SK-N-SH (cell line): ENCODE measurements at places on chromosomes 16 and 17.

DNA sequence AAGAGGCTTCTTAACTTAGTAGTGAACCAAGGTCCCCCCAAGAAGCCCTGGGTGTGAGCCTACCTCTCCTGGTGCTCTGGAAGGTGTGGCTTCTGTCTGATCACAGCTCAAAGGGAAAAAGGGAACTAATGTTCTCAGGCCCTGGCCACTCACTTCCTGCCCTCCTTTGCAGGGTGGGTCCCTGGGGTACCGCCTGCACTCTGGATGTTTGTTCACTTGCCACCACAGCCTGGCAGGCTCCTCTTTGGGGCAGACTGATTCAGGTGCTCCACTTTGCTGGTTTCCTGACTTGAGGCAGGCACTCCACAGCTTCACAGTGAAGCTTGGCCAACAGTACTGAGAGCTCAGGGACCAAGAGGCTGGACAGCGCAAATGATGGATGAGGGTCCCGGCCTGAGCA, 5.9 kb upstream of the MYO15A start:
- peak; percentile 4 for DNase-seq

DNA sequence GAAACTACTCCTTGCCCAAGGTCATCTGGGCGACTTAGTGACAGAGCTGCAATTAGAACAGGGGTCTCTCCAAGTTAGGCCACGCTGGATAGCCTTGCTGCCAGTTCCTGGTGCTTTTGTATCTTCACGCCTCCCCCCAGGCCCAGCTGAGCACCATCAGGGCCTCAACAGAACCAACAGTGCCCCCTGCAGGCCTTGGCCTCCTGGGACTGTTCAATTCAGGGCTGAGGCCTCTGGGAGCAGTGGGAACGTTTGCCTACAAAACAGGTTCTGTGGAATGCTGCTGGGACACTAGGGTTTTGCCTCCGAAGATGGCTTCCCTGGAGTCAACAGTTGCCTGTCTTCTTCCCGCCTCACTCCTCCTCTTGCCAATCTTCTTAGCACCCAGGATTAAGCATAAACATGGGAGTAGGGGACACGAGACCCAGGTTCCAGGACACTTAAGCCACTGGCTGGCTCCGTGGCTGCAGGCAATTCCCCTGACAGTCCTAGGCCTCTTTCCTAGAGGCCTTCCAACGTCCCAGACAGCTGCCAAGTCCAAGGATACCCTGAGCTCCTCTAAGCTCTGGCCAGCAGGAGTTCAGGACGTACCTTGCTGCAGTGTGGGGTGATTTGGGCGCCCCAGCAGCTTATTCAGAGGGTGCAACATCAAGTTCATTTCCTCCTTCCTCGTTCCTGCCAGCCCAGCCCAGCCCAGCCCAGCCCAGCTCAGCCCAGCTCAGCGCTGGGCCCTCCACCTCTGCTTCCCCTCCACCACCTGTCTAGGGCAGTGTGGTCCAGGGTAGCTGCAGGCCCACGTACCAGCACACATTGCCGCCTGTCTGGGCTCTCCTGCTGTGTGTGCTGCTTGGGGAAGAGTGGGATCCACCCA, 246.6 kb upstream of the RPL38 start:
- DNase-seq: peak; percentile 89

GRCh38 chr16:35585411-35585810, 2126.0 kb downstream of the TP53TG3F start:
- DNase-seq: no peak

GRCh38 chr17:6706499-6706898, 6.7 kb downstream of the SLC13A5 start:
- DNase-seq: no peak

- no peak for DNase-seq
Measured at GRCh38 chr16:78297066-78297666, 197.7 kb downstream of the WWOX start.

GRCh38 chr16:23835390-23836077, at the start of gene PRKCB:
TSS of gene PRKCB (plus strand) at chr16:23835983.
- peak; percentile 96 for DNase-seq

- DNase-seq: no peak
Measured at GRCh38 chr16:3363793-3364192, 8.1 kb downstream of the OR2C1 start.

GRCh38 chr16:2689968-2690801, 7.9 kb downstream of the KCTD5 start:
- DNase-seq: peak; percentile 5

- DNase-seq: peak; percentile 95
Measured at GRCh38 chr17:45394913-45395568, 37.6 kb downstream of the ARHGAP27 start.

DNA sequence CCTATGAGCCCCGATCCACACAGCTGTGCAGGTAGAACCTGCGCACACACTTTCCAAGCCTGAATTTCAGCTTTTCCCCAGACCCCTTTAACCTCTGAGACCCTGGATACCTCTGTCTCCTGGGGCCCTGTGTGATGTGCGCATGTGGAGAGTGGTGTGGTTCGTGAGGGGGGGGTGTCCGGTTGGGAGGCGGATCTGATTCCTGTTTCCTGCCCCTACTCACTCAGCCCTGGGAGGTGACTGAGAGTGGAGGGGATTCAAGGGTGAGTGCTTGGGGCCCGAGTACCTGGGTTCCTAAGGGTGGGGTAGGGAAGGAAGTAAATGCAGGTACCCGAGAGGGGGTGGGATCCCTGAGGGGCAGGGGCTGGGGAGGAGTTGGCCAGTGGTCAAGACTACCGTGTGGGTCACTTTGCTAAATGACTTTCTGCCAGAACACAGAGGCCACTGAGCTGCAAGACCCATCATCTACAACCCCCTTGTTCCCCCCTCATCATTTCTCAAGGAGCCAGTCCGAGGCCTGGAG, 621 bp downstream of the ARHGEF15 start:
- DNase-seq: no peak

DNA sequence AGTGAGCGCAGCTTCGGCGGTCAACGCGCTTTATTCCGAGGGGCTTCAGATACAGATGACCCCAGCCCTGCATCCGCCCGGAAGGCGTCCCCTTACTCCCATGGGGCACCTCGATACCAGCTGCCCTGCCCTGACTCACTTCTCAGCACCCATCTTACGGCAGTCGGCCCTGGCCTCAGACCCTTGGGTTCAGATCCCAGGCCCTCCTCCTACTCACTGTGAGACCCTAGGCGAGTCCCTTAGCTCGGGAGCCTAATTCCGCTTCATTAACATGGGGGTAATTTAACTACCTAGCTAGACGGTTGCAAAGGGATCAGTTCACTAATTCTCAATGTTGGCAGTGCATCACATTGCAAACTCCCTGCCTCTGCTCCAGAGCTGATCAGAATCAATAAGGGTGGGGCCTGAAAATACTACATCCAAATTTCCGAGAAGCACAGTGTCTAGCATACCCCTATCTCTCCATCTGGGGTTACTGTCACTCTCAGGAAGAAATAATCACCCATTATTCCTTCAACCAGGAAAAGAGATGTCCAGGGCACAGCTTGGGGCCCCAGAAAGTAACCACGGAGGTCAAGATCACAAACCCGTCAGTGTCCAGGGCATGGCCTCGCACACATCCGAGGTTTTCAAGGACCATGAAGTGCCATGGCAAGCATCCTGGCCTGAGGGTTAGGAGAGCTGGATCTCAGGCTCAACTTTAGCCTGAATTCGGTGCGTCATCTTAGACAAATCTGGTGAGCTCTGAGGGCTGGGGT, 415 bp upstream of the FLOT2 start:
- no peak for DNase-seq

- no peak for DNase-seq
Measured at GRCh38 chr16:50173316-50173715, 20.2 kb downstream of the TENT4B start.

GRCh38 chr16:66275775-66276428, 90.6 kb upstream of the CDH5 start:
- DNase-seq: peak; percentile 55

GRCh38 chr16:88857728-88858339, 907 bp downstream of the TRAPPC2L start:
- DNase-seq: peak; percentile 88

DNA sequence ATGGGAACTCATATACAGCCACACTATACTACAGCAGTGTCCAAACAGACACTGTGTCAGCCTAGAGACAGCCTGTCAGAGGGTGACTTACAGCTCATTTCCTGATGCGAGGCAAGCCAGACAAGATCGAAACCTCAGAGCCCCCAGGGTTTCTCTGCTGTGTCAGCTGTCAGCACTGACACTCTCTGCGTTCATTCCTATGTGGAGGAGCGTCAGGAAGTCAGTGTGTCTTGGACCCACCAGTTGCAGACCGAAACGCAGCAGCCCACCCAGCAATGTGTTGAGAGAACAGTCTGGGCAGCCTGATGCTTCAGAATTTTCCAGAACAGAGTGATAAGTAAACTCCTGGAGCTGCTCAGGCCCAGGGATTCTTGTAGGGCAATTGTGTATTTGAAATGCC, 20.6 kb upstream of the MAPT start:
- peak; percentile 63 for DNase-seq

DNA sequence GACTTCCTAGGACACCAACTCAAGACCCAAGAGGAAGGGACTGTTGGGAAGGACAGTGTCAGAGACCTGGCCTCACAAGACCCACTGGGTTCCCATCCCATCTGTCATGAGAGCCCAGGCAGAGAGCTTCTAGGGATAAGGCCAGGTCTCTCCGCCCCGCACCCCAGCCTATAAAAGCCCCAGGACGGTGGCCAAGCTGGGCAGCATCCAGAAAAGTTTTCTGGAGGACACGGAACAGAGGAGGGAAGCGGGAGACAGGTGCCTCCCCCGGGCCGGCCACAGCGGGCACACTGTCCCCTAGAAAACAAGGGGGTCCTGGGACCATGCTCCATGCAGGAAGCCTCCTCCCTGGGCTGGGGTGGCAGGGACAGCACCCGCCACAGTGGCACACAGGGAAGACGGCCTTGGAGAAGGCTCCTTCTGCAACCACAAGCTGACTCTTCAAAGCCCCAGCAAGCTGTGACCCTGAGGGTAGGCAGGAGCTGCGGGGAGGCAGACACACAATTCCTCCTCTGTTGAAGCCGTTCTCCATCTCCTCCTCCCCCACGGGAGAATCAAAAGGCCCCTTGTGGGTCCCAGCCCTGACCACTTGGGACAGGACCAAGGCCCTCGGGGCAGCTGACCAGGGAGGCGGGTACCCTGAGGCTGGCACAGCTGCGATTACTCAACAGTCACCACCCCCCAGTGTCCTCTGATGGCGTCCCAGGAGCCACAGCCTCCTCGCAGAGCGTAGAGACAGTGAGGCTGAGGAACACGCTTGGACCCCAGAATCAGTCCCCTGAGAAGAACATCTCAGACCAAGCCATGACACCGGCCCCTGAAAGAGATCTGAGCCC, 26.1 kb downstream of the TRPV3 start:
- no peak for DNase-seq

- no peak for DNase-seq
Measured at GRCh38 chr16:81786321-81786720, 7.2 kb downstream of the PLCG2 start.

DNA sequence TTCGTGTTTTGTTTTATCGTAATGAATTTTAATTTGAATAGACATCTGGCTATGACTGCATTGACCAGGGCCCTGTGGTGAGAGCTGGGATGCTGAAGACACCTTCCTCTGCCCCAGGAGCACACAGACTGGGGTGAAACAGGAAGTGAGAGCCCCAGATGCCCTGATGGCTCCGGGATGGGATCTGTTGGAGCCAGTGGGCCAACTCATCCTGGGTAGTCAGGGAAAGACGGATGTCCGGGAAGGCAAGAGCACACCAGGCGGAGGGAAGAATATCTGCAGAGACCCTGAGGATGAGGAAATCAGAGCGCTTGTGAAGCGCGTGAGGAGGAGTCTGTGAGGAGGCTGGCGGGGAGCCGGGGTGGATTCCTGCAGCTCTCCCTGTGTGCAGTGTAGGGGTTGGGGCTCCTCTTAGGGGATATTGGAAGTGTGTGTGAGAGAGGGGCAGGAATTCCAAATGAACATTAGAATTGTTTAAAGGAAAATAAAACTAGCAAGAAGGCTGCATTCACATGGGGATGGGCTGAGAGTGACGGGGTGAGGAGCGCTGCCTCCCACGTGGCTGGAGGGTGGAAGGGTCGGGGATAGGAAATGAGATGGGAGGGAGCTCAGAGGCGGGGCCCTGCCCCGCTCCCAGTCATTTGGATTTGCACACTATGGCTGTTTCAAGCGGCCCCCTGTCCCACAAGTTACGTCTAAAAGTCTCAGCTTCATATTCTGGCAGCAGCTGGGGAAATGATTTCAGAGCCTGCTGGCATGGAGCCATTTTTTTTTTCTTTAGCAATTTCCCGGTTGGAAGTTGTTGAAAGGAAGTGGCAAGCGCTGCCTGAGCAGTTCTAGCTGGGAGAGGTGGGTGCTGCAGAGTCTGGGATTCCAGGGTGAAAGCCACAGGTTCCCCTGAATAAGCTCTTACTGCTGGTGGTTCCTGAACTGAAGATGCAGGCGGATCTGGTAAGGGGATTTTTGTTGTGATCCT, 71.2 kb upstream of the LGALS9 start:
- DNase-seq: peak; percentile 58

DNA sequence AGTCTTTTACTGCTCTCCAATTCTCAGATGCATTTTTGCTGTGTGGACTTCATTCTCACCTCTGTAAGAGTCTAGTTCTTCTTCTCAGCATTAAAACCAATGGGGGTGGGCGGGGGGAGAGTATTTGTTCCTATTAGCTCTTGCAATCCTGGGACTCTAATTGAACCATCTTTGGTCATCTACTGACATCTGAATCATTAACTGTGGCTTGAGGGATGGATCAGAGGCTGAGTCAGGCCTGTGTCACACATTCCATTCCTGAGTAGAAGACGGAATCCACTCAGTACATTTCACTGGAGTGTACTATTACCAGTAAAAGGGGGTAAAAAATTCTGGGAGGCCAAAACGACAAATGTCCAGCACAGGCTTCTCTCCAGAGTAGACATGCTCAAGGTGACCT, 12.8 kb upstream of the ZNF23 start:
- no peak for DNase-seq

- DNase-seq: peak; percentile 76
Measured at GRCh38 chr16:85750146-85750826, 610 bp downstream of the C16orf74 start.

- DNase-seq: no peak
Measured at GRCh38 chr17:80447790-80448189, 28.6 kb downstream of the NPTX1 start.

DNA sequence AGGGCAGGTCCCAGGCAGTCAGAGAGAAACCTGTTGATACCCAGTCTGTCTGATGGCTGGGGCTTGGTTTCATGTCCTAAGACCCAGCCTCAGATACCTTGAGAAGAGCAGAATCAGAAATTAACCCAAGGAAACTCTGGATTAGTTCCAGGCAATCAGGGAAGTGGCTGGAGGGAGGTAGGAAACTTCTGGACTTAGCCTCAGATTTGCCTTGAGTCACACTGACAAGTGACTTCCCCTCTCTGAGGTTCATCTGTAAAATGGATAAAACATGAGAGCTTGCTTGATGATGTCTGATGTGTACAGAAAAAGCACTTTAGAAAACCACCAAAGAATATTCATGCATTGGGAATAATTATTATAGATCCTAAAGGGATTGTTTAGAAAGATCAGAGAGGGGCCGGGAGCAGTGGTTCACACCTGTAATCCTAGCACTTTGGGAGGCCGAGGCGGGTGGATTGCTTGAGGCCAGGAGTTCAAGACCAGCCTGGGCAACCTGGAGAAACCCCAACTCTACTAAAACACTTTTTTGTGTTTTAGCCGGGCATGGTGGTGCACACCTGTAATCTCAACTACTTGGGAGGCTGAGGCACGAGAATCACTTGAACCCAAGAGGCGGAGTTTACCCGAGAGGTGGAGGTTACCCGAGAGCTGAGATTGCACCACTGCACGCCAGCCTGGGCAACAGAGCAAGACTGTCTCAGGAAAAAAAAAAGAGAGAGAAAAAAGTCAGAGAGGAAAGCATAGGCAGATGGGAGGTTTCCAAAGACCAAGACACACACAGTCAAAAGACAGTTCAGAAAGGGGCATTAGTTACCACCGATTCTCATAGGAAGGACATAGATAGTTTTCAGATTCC, 3.8 kb downstream of the CIITA start:
- no peak for DNase-seq
